ENCODE measurements at places on chromosomes 1 and 21.

DNA sequence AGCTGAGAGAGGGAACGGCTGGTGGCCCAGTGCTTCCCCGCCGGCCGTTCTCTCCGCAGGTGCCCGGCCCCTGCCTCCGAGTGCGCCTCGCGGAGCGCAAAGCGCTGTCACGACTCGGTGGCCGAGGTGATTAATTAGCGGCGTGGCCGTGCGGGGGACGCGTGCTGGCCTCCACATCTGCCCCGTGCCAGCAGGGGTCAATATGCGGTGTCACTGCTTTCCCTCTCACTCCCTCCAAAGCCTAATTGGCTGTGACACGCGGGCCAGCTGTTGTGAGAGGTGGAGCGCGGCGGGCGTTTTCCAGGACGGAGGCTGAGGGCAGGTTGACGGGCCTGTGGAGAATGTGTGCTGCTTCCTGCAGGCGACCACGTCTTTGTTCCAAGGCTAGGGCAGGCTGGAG, 239.0 kb downstream of the LMX1A start:
- DNase-seq, result no peak

GRCh38 chr1:20587661-20588053, 1.2 kb upstream of the CDA start:
- DNase-seq, result no peak

- DNase-seq, result no peak
Measured at GRCh38 chr1:77227381-77227780, 8.2 kb upstream of the PIGK start.

DNA sequence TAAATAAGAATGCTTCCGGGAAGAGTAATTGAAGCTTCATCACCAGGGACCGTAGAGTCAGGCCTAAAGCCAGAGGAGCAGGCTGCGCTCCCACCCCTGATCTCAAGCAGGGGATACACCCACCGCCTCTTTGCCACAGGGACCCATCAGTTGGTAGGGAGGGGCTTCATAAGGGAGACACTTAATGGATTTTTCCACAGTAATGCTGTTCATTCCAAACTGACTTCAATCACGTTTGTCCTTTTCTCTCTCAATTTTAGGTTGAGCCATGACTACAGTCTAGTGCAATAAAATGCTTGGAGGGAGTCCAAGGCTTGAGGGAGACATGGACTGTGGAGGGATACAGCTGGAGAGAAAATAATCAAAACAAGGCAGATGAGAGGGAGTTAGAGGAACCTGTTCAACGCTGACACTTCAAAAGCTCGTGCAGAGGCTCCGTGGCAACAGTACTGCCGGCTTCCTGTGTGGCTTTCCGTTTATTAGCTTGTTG, 111.5 kb downstream of the SEC16B start:
- peak; percentile 75 for DNase-seq

DNA sequence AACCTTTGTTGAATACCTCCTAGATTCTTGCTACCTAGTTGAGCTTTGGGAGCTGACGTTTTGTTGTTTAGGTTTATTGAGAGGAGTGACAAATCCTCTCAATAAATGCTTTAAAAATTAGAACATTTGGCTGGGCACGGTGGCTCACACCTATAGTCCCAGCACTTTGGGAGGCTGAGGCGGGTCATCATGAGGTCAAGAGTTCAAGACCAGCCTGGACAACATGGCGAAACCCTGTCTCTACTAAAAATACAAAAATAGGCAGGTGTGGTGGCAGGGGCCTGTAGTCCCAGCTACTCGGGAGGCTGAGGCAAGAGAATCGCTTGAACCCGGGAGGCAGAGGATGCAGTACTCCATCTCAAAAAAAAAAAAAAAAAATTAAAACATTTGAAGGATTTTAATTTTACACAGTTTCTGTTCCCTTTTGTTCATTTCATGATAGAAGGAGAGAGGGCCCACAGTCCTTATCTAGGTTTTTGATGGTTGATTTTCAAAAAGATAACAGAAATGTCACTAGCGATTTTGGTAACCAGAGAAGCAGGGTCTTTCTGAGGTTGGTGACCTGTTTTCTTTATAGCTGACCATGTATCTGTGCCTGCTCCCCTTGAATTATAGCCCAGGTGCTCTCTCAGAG, 44.2 kb upstream of the PIGV start:
- no peak for DNase-seq

GRCh38 chr1:63643517-63643916, 50.3 kb downstream of the PGM1 start:
- no peak for DNase-seq

DNA sequence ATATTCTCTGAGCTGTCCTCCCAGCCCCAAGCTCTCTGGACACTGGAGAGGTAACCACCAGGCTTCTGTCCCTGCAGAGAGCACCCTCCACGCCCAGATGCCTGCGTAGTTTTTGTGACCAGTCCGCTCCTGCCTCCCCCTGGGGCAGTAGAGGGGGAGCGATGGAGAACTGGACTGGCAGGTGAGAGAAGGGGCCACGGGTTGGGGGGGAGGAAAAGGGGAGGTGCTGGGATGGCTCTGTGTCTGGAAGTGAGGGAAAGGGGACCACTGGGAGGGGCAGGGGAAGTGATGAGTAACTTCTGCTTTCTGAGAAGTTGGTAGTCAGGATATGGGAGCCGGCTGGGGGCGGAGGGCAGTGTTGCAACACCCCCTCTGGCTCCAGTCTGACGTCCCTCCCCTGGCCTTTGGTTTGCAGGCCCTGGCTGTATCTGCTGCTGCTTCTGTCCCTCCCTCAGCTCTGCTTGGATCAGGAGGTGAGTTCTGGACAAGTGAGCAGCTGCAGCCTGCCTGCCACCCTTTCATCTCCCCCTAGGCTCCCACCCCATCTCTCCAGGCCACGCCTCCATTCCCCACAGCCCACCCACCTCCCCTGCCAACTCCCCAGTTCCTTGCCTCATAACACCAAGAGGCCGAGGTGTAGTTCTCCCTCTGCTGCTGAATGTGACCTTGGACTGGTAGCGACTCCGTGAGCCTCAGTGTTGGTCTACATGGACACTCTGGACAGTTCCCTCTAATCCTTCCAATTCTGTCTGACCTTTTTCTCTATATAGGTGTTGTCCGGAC, 3.1 kb downstream of the ADAMTSL4 start:
- DNase-seq, result peak; percentile 83

GRCh38 chr21:25507522-25507921, 99.8 kb downstream of the MRPL39 start:
- no peak for DNase-seq

GRCh38 chr1:221987860-221988520, 246.1 kb upstream of the DUSP10 start:
- DNase-seq, result peak; percentile 78

GRCh38 chr1:228120857-228121489, 11.9 kb upstream of the MRPL55 start:
- no peak for DNase-seq

DNA sequence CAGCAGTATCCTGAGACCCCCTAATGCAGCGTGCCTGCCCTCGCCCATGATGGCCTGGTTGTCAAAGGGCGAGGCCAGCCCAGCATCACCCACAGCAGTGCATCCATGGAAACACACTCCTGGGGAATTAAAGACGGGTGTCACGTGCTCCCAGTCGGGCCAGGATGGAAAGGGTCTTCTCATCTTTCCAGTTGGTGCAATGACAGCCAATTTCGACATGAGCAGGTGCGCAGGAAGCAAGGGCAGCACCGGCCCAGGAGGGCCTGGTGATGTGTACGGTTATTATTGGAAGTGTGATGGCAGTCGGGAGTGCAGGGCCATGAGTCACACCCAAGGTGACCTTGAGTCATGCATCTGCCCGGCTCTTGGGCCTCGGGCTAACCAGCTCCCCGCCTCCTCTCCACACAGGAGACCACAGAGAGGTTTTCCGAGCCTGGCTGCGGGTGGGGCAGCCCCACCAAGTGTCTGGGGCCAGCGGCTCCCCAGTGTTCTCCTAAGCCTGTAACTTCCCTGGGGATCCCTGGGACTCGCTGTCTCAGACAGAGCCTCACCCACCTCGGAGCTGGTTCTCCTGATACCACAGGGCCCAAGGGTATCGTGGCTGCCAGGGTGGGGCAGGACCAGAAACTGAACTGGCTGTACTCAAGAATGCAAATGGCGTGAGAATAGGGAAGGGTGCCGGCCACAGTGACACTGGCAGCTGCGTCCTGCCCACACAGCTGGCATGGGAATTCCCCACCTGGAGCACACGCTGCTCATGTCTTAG, 119.8 kb downstream of the SIK1 start:
- DNase-seq, result no peak

DNA sequence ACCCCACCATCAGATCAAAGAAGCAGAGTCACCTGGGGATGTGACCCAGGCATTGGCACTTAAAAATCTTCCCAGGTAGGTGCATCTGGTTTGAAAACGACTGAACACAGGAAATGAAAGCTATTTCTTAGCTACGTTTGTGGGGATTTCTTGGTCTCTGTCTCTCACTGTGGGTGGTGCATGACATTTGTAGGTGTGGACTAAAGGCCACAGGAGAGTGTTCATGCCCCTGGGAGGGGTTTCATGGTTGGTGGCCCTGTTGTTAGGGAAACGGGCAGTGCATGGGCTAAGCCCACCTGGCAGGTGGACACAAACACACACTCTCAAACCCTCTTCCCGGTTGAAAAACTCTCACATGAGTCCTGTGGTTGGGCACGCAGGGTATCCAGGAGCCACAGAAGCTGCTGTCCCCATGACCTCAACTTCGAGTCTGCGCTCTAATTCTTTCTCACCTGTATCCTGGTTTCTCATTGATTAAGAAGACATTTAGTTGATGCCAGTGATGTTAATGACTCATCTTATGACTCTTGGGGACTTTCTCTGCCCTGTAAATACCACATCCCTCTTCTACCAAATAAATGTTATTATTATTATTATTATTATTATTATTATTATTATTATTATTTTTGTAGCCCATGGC, 119.4 kb downstream of the MRPS6 start:
- DNase-seq, result no peak

DNA sequence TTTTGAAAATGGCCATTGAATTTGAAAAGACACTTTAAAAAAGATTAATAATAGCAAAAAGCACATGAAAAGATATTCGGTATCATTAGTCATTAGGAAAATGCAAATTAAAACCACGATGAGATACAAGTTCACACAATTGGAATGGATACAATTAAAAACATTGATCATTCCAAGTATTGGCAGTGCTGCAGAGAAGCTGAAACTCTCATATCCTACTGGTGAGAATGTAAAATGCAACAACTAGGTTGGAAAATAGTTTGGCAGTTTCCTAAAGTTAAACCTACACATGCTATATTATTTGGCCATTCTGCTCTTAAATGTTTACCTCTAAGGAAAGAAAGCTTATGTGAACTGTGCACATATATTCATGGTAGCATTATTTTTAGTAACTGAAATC, 838.7 kb upstream of the PRMT6 start:
- no peak for DNase-seq

DNA sequence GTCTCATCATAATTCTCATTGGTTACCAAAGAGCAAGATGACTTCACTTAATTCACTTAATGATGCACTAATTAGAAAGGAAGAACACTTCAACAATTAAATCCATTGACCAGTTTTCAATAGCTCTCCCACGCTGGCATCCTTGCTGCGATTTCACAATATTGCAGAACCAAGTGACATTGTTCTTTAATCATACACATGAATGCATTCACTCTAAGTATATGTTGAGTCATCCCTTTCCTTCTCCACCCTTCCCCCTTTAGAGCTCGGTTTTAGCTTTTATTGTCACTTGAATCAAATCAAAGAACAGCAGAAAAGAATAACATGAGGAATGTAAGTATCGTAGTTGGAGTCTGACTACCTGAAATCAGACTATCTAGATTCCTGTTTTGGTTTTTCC, 233.6 kb upstream of the FMN2 start:
- DNase-seq, result peak; percentile 5

DNA sequence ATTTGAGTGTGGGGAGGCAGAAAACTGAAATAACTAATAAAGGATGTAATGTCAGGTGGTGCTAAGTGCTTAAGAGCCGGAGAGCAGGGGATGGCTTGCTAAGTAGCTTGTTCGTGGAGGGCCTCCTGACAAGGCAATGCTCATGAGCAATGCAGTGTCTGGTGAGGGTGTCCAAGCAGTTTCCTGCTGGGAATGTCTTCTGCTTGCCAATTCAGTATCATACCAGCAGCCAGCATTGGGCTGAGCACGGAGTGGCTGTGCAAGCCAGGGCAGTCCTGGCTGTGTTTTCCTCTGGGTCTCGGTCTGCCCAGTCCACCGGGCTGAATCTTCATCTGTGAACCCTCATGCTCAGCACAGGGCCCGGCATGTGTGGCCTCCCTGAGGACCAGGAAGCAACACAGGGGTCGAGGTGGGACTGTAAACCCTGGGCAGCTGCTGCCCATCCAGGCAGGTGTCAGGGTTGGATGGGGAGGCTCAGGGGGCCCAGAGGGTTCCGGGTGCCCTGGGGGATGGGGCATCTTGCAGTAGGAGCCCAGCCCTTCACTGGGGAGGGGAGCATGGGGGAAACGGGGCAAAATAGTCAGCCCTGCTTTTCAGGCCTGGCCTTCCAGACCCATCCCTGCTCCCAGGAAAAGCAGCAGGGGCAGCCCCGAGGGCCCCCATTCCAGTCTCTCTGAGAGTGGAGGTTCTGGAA, 27.5 kb downstream of the EDN2 start:
- DNase-seq, result no peak

GRCh38 chr1:24048205-24048869, 63.6 kb downstream of the MYOM3 start:
- DNase-seq, result peak; percentile 6

DNA sequence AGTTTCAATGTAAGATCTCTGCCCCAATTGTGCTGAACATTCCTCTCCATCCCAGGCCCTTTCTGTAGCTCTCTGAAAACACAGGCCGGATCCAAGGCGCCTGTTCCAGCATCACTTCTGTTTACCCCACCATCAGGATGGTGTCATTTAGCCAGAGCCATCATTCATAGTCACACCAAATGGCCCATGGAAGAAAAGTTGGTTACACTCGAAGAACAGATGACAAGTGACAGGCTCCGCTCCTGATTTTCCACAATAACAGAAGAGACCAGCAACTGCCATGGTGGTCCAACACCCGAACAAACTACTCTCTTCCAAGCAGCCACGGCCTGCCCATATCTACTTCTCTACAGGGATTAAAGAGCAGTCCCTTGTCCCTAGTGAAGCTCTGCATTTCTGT, 59.9 kb upstream of the PROX1 start:
- DNase-seq, result no peak

- no peak for DNase-seq
Measured at GRCh38 chr1:206794294-206794908, 22.1 kb upstream of the IL10 start.

DNA sequence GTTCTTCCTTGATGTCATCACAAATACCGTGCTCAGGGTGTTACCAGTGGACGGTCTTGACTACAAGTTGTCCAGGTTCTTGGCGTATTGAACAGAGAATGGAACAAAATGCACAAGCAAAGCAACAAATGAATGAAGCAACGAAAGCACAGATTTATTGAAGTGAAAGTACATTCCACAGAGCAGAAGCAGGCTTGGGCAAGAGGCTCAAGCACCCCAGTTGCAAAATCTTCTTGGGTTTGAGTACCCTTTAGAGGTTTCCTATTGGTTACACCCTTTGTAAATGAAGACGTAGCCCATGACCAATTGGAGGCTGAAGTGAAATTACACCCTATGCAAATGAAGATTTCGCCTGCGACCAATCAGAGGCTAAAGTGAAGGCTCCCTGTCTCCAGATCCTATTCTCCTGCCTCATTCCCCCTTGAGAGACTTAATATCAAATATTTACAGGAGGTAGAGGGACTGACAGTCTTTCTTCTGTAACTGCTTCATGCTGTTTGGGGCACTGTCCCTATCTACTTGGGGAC, 38.3 kb downstream of the YY1AP1 start:
- no peak for DNase-seq

- no peak for DNase-seq
Measured at GRCh38 chr1:118081387-118081786, 103.6 kb downstream of the SPAG17 start.

- no peak for DNase-seq
Measured at GRCh38 chr1:15196807-15197530, 43.4 kb downstream of the TMEM51 start.

All from fibroblast of skin of right quadriceps (primary cell).